ENCODE measurements at places on chromosomes 2 and 18.

DNA sequence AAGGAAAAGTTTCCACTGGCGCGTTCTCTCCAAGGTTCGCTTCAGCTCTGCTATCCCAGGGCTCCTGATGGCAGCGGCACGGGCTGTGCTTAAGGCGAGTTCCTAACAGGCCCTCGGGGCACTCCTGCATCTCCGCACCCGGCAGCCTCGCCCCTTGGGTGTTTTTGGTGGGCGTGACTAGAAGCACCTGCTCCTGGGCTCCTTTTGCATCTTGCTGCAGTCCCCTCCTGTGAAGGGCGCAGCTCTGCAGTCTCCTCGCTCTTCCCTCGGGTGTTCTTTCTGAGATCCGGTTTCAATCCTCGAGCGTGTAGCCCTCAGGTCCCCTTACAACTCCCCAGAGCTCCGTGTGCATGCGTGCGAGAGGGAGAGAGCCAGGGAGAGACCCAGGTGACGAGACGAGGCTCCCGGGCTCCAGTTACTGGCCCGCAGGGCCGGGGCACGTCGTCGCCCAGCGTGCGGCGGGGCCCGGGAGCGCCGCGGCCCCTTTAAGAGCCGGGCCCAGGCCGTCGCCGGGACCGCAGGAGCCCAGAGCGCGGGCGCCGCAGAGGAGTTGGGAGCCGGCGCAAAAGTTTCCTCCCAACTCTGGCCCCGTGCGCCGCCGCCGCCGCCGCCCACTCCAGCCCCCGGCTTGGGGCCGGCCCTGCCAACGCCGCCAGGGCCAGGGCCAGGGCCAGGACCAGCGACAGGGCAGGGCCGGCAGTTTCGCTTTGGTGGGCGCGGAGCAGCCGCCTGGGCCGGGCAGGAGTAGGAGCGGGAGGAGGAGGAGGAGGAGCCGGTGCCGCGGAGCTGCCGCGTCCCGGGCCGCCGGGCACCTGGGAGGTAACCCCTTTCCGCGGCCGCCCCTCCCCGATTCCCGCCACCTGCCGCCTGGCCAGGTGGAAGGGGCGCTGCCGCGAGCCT is at the start of gene PARD3B:
PARD3B (plus strand) TSS at position 515 of the 900 bp plus-strand sequence. CDS start 525 bp downstream, outside the sequence.
- peak; percentile 88 for DNase-seq

GRCh38 chr2:26649322-26649721 is 8.2 kb upstream of the CIB4 start:
- DNase-seq = no peak

DNA sequence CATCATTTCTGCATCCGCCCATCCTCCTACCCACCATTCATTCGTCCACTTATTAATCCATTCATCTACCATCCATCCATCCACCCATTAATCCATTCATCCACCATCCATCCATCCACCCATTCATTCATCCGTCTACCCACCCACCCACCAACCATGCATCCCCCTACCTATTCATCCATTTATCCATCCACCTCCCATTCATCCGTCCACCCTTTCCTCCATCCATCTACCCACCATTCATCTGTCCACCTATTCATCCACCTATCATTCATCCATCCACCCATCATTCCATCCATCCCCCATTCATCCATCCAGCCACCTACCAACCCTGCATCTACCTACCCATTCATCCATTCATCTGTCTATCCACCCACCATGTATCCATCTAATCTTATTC is 83.5 kb upstream of the MCFD2 start:
- DNase-seq = no peak

GRCh38 chr18:13363359-13363758 is 144.8 kb downstream of the LDLRAD4 start:
- DNase-seq = no peak

- DNase-seq = peak; percentile 20
Observed at GRCh38 chr18:10936176-10937053, 213.0 kb downstream of the PIEZO2 start.

DNA sequence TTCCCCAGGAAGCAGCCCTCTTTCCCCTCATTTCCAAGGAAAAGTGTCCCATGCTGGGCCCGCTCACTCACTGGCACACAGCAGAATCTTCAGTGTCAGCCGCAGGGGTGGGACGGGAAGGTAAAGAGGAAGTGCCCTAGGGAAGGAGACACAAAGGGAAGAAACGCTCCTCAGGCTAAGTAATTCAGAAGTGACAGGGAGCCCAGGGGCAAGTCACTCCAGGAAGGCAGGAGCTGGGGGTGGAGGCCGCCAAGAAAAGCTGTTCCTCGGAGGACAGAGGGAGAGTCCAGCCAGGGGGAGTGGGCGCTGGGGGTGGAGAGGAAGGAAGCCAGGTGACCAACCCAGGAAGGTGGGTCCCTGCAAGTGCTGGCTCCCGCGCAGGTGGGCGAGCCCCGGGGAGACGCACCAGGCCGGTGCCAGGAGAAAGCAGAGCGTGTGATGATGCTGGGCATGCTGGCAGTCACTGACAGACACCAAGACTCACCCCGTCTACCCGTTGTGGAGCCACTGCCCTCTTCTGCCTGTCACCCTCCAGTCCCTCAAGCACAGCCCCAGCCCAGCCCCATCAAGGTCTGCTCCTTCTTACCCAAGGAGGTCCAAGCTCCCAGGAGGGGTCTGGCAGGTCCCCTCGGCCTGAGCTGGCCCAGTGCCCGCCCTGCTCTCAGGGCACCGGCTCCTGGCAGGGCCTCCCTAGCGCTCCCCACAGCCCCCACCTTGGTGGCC is 21.7 kb downstream of the HDAC4 start:
- no peak for DNase-seq

GRCh38 chr2:102737431-102737830 is 24.4 kb upstream of the TMEM182 start:
- no peak for DNase-seq

DNA sequence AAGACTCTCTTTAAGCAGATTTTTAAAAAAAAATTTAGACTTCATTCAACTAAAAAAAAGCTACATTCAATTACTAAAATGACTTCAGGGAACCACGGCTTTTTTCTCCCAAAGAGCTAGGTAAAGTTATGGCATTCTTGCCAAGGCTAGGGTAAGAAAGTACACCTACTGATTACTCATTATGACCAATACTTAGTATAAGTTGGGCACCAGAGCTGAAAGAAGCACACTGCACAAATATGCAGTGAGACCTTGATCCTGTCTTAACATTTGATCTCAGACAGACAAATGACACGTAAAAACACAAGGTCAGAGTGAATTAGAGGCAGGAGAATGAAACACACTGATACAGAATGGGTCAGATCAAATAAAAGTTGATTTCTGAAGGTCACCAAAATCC is 88.7 kb downstream of the THADA start:
- no peak for DNase-seq
